Effector memory CD8-positive, alpha-beta T cell (primary cell): ENCODE measurements at places on chromosomes 12 and 14.

- no peak for DNase-seq
Observed at GRCh38 chr12:49295082-49295936, at the start of gene PRPH. TSS of gene PRPH (plus strand) at chr12:49295147. CDS start at chr12:49295201, 54 bp downstream.

GRCh38 chr14:94472842-94473241 lies 3.2 kb downstream of the SERPINA9 start:
- DNase-seq = no peak

- DNase-seq = no peak
Observed at GRCh38 chr14:94390372-94391086, 2.1 kb upstream of the SERPINA1 start.

DNA sequence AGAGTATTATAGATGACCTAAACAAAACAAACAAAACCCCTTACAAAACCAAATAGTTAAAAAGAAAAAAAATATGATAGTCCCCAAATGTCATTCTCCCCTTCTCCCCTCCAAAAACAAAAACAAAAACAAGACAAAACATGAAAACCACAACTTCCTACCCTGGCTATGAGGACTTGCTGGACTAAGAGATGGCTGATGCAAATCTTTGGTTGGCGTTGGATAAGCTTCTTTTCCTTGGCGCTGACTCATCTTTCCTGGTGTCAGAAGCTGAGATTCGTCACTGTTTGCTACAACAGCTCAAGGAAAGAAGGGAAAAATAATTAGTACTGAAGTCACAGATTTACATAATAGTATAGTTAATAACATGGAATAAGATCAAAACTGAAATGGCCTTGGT lies 102.5 kb upstream of the BBS10 start:
- no peak for DNase-seq

DNA sequence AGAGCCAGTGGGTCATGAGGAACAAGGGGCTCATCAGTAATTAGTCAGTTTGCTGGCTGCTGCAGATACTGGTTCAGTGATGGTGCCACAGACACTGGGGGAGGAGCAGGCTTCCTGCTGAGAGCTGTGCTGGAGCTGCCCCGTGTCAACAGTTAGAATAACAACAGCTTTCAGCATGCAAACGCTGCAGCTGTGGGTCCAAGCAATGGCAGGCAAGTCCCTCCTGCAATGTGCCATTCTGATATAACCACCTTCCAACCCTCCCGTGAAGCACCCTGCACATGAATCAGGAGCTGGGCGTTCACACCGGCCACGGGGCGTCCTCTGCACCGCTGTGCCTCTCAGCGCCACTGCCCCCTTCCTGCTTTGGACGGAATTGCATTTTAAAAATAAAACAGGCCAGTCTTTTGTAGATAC lies 258.4 kb upstream of the SFSWAP start:
- no peak for DNase-seq

DNA sequence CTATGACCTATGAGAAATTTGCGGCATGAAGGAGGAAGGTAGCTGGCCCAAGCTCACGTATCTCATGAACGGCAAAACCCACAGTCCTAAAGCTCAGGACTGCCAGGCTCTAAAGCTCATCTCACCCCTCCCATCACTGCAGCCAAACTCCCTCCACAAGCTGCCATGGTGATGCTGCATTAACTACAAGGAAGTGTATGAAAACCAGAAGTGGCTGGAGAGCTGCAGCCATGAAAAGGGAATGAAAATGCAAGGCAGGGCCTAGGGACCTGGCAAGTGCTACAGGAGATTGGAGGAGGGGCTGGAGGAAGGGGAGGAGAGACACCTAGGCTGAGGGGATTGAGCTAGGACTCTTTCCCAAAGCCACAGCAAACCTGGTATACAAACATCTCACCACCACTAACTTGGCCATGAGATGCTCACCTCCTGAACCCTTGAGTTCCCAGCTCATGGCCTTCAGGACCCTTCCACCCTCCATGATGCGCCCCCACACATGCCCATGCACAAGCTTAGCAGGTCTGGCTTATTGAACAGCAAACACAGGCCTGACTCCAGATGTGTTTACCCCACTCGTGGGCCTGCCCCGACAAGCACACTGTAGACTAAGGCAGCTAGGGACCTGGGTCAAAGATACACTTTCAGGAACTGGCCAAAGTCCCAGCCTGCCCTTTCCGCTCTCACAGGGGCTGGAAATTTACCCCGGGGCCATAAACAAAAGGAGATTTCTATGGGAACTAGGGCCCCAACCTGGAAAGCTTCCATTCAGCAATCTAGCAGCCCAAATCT lies 42.0 kb downstream of the LTBP2 start:
- DNase-seq = no peak

DNA sequence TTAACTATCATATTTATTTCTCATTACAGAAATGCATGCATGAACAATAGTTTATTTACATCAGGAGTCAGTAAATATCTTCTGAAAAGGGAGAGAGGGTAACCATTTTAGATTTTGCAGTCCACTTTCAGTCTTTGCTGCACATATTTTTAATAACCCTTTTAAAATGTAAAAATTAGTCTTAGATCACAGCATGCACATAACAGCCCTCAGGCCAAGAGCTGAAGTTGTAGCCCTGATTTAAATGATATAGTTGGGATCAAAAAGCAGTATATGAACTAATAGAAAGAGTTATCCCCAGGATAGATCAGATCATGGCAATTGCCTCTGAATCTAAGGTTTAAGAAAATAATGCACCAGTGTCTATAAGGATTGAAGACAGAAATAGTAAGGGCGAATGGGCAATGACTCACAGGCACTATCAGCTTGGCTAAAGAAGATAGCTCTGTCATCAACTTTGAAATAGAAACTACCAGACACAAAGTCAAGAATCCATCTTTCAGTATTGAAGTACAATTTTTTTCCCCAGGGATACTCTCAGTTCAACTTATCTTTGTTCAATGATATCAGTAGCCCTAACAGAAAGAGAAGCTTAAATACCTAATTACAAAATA lies 13.1 kb upstream of the CLEC7A start:
- DNase-seq = no peak

DNA sequence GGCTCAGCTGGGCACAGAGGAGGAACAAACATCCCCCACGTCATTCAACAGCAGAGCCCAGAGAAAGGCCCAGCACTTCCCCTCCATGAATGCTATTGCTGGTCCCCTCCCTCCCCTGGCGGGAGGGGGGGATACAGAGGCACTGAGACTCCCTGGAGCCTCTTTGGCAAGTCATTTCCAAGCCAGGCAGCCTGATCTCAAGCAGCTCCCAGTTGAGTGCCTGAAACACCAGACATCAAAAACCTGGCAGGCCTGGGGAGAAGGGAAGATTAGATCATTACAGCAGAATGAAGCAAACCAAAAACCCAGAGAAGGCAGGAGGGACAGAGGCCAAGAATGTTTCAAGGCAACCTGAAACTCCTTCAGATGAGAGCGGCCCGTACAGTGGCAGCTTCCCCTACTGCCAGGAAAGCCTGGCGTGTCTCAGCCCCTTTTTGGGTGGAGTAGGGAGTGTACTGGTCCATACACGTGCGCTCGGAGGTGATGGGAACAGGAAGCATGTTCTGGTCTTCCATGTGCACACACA lies 92.1 kb downstream of the LRRC74A start:
- no peak for DNase-seq
